ENCODE measurements at places on chromosomes 12 and 14. TPM values are rescaled to one million over a fixed set of nuclear protein-coding genes. Genes with fewer than 3 reads are reported as not detected.

DNA sequence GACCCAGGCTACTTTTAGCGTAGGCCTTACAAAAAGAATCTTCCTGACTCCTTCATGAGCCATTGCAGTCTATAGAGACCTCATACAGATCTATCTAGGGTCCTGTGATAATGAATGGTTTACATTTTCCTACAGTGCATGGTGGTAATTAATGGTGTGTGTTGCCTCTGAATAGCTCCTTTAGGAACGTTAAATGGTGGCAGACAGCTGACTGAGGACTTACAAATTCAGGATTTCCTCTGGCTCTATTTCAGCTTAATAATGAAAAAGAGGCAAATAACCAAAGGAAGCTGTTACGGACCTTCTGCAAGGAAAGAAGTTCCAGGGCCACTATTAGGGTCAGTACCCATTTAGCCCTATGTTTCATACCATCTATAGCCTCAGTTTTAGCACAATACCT is 5.1 kb downstream of the IKBIP start:
- no peaks in the 10 kb centered on the region for H3K27me3 ChIP-seq
- no peaks in the 10 kb centered on the region for H3K4me1 ChIP-seq
- no peaks in the 10 kb centered on the region for H3K36me3 ChIP-seq

- peaks cover 12% of the 10 kb centered on the region for H3K4me1 ChIP-seq
- no peaks in the 10 kb centered on the region for H3K36me3 ChIP-seq
- H3K27me3 ChIP-seq, result no peaks in the 10 kb centered on the region
- no peak overlapping the region for H3K4me3 ChIP-seq
- no peak overlapping the region for H3K27ac ChIP-seq
Measured at GRCh38 chr12:28023156-28023887, 50.8 kb upstream of the PTHLH start.

DNA sequence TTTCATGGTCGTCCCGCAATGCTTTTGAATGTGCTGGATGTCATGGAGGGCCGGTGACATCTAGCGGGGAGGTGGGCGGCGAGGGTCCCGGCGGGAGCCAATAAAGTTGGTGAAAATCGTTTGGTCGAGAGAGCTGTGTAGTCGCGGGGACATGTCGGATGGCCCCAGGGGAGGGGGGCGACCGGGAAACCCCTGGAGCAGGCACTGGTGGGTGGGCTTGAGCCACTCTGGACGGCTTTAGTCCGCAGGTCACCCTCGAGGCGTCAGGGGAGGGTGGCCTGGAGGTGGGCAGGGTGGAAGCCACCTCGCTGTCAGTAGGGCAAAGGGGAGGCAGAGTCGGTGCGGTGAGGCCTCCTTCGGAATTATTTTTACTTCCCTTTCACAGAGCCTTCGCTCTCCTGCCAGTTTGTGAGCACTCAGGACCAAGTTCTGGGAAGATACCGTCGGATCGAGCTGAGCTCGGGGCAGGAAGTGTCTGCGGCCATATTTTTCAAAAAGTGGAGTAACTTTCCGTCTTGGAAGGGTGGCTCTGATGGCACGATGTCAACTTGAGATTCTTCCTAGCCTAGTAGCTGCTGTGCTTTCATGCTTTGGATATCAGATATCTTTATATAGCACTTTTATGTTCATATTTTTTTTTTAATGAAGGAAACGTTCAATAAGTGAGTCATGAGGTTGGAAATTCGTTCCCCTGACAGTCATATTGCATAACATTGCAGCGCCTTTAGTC is 28.2 kb downstream of the WBP11 start:
- H3K36me3 ChIP-seq, result no peaks in the 10 kb centered on the region
- DNase-seq, result peak; percentile 86
- no peaks in the 10 kb centered on the region for H3K27me3 ChIP-seq
- peaks cover 12% of the 10 kb centered on the region for H3K4me1 ChIP-seq

DNA sequence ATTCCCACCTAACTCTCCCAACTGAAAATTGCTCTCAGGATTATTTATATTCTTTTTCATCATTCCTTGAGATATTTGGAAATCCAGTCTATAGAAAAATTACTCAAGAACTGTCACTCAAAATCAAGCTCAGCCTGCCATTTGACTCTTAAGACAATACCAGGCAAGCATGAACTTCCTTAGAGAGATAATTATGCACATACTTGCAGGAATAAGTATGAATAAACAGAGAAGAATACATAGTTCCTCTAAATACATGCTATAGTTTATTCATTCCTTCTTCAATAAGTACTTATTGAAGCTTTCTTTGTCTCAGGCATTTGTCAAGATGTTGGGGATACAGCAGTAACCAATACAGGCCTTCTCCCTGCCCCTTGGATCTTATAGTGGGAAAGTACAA is 154.1 kb downstream of the SRGAP1 start:
- no peaks in the 10 kb centered on the region for H3K27me3 ChIP-seq
- no peak for DNase-seq
- no peak overlapping the region for H3K4me3 ChIP-seq
- no peaks in the 10 kb centered on the region for H3K36me3 ChIP-seq
- peaks cover 5% of the 10 kb centered on the region for H3K4me1 ChIP-seq

DNA sequence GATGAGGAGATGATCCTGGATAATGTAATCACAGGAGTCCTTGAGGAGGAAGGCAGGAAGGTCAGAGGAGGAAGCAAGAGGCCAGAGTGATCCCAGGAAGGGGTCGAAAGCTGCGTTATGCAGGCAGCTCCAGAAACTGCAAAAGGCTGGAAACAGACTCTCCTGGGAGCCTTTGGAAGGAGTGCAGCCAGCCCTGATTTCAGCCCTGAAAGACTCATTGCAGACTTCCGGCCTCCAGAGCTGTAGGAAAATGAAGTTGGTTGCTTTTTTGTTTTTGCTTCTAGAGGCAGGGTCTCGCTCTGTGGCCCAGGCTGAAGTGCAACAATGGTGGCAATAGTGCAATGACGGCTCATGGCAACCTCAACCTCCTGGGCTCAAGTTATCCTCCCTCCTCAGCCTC is 44.6 kb upstream of the FZD10 start:
- DNase-seq, result peak; percentile 87
- H3K4me3 ChIP-seq, result no peak overlapping the region
- peak overlapping the region; percentile 45 for H3K27ac ChIP-seq

DNA sequence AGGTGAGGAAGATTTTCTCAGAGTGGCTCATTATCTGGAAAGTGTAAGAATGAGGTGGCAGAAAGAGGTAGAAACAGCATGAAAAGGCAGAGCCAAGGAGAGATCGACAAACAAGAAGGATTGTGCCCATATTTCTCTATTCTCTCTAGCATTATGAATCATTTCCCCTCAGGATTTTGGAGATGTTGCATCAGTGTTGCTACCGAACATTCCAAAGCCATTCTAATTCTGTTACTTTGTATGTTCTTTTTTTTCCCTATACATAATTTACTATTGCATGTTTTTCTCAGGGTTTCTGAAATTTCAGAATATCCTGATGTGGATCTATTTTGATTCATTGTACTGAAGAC is 61.4 kb downstream of the KICS2 start:
- no peak overlapping the region for H3K4me3 ChIP-seq
- H3K27ac ChIP-seq, result no peak overlapping the region
- no peaks in the 10 kb centered on the region for H3K27me3 ChIP-seq
- H3K4me1 ChIP-seq, result no peaks in the 10 kb centered on the region
- no peak for DNase-seq
- no peaks in the 10 kb centered on the region for H3K36me3 ChIP-seq

GRCh38 chr12:13570005-13570694 is 373.6 kb downstream of the EMP1 start:
- no peaks in the 10 kb centered on the region for H3K36me3 ChIP-seq
- no peaks in the 10 kb centered on the region for H3K4me1 ChIP-seq
- DNase-seq, result peak; percentile 7

DNA sequence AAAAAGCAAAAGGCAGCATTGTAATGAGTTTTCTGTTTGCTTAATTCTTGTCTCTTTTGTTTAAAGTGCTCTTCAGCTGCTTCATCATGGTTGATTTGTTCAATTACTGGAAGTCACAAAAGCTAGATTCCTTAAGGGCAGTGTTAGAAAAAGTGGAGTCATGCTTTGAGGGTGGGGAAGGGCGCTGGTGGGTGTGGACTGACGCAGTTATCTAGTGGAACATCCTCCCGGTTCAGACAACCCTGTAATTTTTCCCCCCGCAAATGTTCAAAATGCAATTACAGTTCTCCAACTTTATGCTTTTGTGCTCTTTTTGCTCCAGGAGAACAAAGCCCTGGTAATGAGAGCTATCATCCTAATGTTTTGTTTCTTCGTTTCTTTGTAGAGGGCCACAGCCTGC is 2.1 kb downstream of the AKAP6 start:
- no peaks in the 10 kb centered on the region for H3K36me3 ChIP-seq
- H3K27ac ChIP-seq, result no peak overlapping the region
- H3K27me3 ChIP-seq, result no peaks in the 10 kb centered on the region
- DNase-seq, result peak; percentile 12

DNA sequence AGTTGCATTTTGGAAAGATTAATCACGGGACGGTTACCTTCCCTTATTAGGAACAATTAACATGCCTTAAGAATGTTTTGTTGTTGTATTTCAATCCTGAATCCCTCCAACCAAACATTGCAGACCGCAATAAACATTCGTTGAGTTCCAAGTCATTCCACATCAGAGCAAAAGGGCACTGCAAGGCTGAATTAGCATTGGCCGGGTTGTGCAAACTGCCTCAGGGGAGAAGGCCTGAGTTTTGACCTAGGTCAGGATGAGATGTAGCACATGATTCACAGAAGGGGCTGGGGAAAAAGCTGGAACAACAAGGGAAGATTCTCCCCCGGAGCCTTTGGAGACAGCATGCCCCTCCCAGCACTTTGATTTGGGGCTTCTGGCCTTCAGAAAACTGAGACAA is 82.1 kb upstream of the BDKRB2 start:
- DNase-seq, result no peak
- no peaks in the 10 kb centered on the region for H3K27me3 ChIP-seq
- H3K4me1 ChIP-seq, result peaks cover 10% of the 10 kb centered on the region

- no peaks in the 10 kb centered on the region for H3K27me3 ChIP-seq
- no peak overlapping the region for H3K4me3 ChIP-seq
- no peak for DNase-seq
- H3K36me3 ChIP-seq, result peaks cover 65% of the 10 kb centered on the region
Measured at GRCh38 chr12:47801904-47802246, 17.8 kb downstream of the HDAC7 start.

- H3K4me3 ChIP-seq, result no peak overlapping the region
- H3K36me3 ChIP-seq, result peaks cover 39% of the 10 kb centered on the region
- H3K27me3 ChIP-seq, result no peaks in the 10 kb centered on the region
- no peak overlapping the region for H3K27ac ChIP-seq
Measured at GRCh38 chr12:6392504-6392903, 8.5 kb downstream of the LTBR start.

DNA sequence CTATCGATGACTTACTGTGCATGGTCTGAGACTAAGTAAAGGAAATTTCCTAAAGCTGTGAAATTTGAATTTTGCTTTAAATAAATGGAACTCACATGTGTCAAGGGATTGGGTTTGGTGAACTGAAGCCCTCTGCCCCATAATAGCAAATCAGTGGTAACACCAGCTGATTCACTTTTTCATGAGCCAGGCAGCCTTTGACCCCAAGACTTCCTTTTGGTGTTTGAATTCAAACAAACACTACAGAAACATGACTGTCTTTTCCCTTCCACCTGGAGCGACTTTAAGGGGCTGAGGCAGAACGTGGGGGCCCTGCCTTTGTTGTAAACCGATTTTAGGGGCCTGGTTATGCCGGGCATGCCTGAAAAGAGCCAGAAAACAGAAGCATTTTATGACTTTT is 28.8 kb downstream of the KCTD10 start:
- peaks cover 65% of the 10 kb centered on the region for H3K36me3 ChIP-seq
- H3K27ac ChIP-seq, result no peak overlapping the region
- no peak for DNase-seq
- no peaks in the 10 kb centered on the region for H3K4me1 ChIP-seq
- no peak overlapping the region for H3K4me3 ChIP-seq

GRCh38 chr14:61192989-61193388 is 88.1 kb downstream of the TMEM30B start:
- no peak overlapping the region for H3K27ac ChIP-seq
- H3K27me3 ChIP-seq, result peaks cover 6% of the 10 kb centered on the region
- no peak overlapping the region for H3K4me3 ChIP-seq
- peak; percentile 52 for DNase-seq

GRCh38 chr12:41466802-41467201 is 278.7 kb downstream of the PDZRN4 start:
- no peak overlapping the region for H3K27ac ChIP-seq
- no peak overlapping the region for H3K4me3 ChIP-seq
- no peaks in the 10 kb centered on the region for H3K27me3 ChIP-seq
- DNase-seq, result no peak

CCDC175 gene
- not detected for total RNA-seq

SDS gene
- total RNA-seq, result not detected

EPS8 gene
- total RNA-seq, result 37.1 TPM

DPPA3 gene
- not detected for total RNA-seq

FAM234B gene
- total RNA-seq, result 5.1 TPM

THAP2 gene
- total RNA-seq, result 12.9 TPM

CIDEB gene
- 13.4 TPM for total RNA-seq

GDF3 gene
- total RNA-seq, result not detected

LUM gene
- 528 TPM for total RNA-seq

OAS2 gene
- 1.8 TPM for total RNA-seq

NKX2-1 gene
- total RNA-seq, result not detected

FSCB gene
- total RNA-seq, result 0.04 TPM

ACRBP gene
- 1.4 TPM for total RNA-seq

DBX2 gene
- total RNA-seq, result 0.22 TPM
